ENCODE measurements at places on chromosomes 11 and 22. TPM values are rescaled to one million over a fixed set of nuclear protein-coding genes. Genes with fewer than 3 reads are reported as not detected.

Gene ZP1
- total RNA-seq, result not detected

Gene ACTN3
- not detected for total RNA-seq

Gene DMC1
- total RNA-seq, result 0.32 TPM

Gene PAMR1
- not detected for total RNA-seq

Gene OR52A1
- not detected for total RNA-seq

Gene SCGB1C1
- total RNA-seq, result not detected

Gene SYCE3
- not detected for total RNA-seq

Gene TNNI2
- total RNA-seq, result 8.8 TPM

- no peak for DNase-seq
Observed at GRCh38 chr11:101459020-101459419, 124.8 kb downstream of the TRPC6 start.

GRCh38 chr11:364991-365725 is 4.1 kb upstream of the B4GALNT4 start:
- no peak for DNase-seq

DNA sequence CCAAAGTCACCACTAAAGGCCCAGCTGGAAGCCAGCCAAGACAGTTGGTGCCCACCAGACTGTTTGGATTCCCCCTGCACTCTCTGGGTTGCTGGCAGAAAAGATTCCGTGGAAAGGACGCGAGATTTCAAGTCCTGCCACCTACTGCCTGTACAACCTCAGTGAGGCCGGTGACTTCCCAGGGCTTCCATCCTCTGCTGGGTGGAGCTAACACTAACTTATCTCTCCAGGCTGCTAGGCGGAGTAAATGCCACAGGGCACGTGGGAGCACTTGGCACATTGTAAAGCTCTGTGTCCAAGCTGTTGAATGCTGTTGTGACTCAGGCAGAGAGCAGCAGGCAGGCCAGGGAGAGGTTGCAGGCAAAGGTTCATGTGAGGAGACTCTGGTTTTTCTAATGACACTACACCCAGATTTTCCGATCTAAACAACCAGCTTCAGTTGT is 50.9 kb upstream of the CDON start:
- no peak for DNase-seq

GRCh38 chr11:111393096-111393495 is 14.0 kb upstream of the POU2AF1 start:
- no peak for DNase-seq

DNA sequence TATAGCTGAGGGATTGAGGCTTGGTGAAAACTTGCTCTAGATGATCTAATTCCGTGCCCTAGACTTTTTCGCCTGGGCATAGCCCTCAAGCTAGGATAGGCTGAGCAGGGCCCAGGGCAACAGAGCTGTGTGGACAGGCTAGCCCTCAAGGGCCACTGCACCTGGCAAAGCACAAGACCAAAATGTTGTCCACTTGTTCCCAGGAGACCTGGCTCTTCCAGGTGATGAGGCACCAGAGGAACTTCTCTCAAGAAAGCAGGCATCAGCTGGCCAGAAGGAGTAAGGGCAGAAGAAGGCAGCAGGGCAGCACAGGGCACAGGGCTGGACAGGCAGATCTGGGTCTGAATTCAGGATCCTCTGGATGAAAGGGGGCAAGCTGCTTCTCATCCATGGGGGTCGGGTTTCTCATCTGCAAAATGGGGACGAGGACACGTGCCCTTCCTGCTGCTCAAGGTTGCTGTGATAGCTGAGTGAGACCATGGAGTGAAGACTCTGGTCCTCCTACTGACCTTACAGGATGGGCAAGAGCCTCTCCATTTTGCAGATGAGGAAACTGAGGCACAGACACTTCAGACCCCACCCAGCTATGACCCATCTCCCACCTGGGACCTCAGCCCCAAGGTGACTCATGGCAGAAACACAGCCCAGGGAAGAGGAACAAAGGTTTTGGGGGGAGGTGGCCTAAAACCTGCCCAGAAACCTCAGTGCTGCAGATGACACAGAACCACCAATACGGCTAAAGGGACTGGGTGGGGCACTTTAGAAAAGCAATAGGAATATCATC is 42.2 kb upstream of the PRDM11 start:
- no peak for DNase-seq

DNA sequence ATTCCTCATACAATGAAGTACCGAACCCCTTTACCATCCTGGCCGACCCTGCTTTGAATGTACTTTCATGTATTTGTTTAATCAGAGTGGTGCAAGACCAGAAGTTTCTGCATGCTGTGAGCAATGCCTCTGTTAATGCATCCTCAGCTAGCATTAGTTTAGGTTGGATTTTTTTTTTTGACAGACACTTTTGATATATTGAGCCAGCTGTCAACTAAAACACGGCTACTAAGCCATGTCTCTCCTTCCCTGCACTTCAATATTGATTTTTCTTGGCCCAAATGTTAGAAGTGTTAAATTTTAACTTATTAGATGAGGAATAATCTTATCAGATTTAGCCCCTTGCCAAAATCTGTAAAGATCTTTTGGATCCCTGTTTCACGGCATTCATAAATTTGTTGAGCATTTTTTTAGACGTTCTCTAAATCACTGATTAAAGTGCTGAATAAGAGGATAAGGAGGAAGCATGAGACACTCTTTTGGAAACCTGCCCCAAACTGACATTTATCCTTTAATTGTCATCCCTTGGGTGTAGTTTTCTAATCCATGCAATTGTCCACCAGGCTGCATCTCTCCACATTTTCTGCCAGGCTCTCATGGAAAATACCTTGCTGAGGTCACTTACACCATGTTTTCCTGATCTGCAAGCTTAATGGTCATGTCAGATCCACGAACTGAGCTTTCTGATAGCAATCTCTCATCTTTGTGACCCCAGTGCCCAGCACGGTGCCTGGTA is 130.7 kb downstream of the FEZ1 start:
- DNase-seq, result no peak

DNA sequence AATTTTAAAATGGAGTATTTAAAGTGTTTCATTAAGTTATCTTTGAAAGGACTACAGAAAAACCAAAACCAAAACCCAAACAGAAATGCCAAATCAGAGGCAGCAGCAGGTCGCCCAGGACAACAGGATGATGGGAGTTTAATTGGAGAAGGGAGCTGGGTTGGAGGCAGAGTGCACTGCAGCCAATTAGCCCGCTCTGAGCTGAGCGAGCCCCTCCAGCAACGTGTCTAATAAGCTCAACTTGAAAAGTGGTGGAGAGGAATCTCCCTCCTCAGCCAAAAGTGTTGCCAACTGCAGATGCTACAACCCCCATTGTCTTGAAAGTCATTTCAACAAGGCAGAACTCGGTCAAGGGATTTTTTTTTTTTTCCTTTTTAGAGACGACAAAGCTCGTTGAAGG is 323.9 kb downstream of the CADM1 start:
- no peak for DNase-seq

DNA sequence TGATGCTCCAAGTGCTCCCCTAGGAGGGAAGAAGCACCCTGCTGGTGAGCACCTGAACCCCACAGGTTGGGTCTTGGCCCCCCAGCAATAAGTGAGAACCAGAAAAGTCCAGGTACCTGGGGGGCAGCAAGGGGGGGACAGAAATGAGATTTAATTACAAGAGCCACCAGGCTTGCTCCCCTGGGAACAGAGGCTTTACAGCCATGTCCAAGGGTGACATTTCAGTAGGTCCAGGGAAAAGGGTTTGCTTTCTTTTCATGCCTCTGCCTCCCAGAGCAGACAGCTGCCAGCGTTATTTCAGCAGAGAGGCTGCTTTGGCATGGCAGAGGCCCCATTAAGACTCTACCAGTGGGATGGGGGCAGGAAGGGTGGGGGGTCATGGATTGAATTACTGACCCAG is 437.7 kb downstream of the BUD13 start:
- DNase-seq, result no peak

GRCh38 chr11:44764583-44764982 is 37.8 kb downstream of the TSPAN18 start:
- no peak for DNase-seq

GRCh38 chr11:28833169-28833568 is 725.0 kb downstream of the METTL15 start:
- DNase-seq, result no peak

- no peak for DNase-seq
Observed at GRCh38 chr11:35214792-35215193, 75.8 kb downstream of the CD44 start.

DNA sequence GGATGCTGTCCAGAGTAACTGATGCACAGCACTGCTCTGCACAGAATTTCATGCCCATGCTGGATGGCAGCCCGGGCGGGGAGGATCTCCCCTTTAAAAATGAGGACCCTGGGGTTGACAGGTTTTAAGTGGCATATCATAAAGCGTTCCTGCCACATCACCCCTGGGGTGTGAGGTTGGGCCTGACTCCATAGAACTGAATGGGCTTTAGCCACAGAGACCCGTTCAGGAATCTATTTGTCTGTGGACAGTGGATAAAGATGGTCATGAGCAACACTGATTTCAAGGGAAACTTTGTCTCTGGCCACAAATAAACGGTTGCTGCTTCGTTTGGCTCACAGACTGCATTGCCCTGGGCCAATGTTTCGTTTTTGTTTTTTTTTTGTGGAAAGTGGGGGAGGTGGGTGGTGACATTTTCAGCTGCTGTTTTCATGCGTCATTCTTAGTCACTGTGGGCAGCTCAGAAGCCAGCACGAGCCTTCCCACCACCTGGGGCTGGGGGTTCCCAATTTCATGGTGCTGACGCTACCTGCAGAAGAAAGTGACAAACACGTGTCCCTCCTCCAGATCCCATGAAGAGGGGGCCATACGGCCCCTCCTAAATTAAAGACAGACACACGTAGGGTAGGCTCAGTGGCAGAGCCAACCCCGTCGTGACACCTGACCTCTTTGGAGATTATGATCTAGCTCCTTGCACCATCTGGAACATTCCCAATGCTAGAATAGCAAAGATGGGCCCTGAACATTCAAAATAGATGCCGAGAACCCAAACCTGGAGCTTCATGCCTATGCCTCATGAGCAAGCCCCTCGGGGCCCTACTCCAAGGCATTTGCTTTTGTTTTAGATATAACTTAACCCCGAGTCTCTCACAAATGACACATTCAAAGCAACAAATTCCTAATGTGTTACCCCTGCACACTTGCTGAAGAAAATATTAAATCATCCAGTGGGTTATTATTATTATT is 54.8 kb upstream of the PHF21B start:
- no peak for DNase-seq

- no peak for DNase-seq
Observed at GRCh38 chr22:21028277-21029251, 3.8 kb downstream of the SLC7A4 start.

DNA sequence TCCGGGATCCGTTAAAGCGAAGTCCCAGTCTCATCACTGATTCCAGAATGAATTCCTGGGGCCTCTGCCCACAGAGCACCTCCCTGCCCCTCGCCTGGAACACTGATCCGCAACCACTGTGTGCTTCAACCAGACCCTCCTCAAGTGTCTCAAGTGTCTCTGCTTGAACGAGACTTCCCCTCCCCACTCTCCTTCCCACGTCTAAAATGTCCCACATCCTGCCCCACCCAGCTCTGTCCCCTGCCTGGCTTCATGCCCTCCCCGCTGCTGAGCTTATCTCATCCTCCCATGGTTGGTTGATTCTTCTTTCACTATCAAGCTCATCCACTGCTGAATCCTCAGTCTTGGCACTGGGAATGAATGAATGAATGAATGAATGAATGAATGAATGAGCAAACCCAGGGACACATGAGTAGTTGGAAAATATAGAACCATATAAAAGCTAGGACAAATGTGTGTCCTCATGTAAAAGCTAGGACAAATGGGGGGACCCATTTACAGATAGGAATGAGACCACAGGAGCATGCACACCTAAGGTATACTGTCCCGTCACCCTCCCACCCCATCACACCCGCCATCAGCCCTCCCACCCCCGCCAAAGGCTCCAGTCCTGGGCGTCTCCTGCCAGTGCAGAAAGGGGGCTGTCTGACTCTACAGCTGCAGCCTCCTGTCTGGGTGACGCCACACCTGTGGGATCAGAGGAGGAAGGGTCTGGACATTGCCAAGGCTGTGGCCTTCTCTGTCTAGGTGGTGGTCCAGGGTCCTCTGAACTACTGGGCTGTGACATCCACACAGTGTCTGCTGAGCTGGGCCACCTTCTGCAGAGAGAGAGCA is 71.4 kb upstream of the LINC01488 start:
- peak; percentile 25 for DNase-seq

DNA sequence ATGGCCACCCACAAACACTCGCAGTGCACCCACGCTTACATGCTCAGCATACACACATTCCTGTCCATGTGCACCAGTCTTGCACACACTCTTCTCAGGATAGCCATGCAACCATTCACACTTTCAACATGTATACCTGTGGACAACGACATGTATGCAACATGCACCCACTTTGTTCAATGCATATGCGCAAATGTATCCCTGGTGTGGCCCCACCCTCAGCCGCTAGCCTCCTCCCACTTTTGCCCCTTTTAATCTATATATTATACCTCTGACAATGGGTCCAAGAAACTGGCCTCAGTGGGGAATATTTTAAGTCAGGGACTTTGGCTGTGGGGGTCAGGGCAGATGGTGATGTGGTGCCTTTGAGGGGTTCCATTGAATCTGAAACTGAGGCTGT is 963 bp downstream of the INSC start:
- DNase-seq, result no peak

DNA sequence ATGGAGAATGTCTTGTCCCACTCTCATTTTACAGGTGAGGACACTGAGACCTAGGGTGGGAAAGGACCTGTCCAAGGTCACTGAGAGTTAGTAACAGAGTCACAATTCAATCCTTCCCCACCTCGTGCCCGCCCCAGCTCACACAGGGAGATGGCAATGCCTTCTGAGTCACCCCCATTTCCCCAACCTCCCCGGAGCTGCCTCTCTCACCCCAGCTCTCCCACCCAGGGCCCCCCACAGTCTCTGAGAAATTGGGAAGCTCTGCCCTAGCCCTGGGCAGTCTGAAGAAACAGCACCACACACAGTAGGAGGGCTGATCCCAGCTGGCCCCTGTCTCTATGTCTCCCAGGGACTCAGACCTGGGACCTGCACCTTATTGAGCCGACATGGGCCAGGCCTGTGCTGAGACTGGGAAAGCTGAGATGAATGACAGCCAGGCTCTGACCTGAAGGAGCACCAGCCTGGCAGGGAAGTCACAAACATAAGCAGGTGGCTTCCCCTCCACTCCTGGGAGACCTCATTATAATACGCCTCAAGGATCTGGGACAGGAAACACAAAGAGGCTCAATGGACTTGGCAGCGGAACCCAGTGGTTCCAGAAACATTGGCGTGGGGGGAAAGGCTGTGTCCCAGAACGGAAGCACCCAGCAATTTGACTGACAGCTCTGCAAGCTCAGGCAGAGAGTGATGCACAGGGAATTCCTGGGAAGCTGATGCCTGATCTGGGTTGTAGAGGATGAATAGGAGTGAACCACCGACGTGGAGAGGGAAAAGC is 51.0 kb downstream of the CD6 start:
- no peak for DNase-seq

GRCh38 chr11:126542334-126543015 is 187.0 kb downstream of the ST3GAL4 start:
- DNase-seq, result no peak

Measured in naive thymus-derived CD4-positive, alpha-beta T cell (primary cell).